ENCODE measurements at places on chromosomes 2 and 18.

DNA sequence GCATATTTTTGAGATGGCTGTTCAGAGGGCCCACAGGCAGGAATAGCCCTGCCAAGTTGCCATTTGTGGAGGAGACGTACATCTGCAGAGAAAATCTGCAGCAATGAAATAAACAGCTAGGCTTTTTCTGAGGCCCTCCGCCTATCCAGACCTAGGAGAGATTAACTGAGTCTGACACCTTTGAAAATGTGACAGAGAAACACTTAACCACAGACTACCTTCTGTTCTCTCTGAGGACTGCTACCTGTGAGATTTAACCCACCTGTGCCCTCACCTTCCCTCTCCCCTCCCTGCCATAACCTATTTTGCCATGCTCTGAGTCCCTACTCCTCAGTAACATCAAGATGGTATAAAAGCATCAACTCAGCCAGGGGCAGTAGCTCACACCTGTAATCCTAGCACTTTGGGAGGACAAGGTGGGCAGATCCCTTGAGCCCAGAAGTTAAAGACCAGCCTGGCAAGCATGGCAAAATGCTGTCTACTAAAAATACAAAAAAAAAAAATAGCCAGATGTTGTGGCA is 160.3 kb downstream of the TGIF1 start:
- H3K4me3 ChIP-seq = no peak overlapping the region

- no peaks in the 10 kb centered on the region for H3K27me3 ChIP-seq
- no peaks in the 10 kb centered on the region for H3K4me1 ChIP-seq
- H3K27ac ChIP-seq = no peak overlapping the region
- DNase-seq = peak; percentile 0
- H3K4me3 ChIP-seq = no peak overlapping the region
Observed at GRCh38 chr2:38581193-38582147, 21.3 kb downstream of the HNRNPLL start.

GRCh38 chr2:102841107-102841840 is 79.4 kb downstream of the TMEM182 start:
- H3K27ac ChIP-seq = no peak overlapping the region
- no peak for DNase-seq
- no peak overlapping the region for H3K4me3 ChIP-seq
- H3K4me1 ChIP-seq = no peaks in the 10 kb centered on the region
- no peaks in the 10 kb centered on the region for H3K27me3 ChIP-seq

DNA sequence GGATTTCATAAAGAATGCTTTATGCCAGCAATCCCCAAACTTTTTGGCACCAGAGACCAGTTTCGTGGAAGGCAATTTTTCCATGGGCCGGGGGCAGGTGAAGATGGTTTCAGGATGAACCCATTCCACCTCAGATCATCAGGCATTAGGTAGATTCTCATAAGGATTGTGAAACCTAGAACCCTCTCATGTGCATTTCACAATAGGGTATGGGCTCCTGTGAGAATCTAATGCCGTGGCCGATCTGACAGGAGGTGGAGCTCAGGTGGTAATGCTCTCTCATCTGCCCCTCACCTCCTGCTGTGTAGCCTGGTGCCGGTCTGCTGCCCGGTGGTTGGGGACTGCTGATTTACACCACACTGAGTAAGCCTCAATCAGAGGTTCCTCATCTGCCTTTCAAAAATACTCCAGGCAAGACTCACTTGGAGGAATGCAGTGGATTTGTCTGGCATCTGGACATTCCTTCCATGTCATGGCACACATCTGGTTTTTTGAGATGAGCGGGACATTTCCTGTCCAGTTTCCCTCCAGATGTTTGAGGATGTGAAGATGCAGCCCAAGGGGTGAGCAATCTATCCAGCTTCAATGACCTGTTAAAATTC is 185.8 kb downstream of the VAPA start:
- H3K4me1 ChIP-seq = peaks cover 13% of the 10 kb centered on the region
- H3K27me3 ChIP-seq = no peaks in the 10 kb centered on the region
- no peak for DNase-seq
- no peaks in the 10 kb centered on the region for H3K36me3 ChIP-seq
- no peak overlapping the region for H3K27ac ChIP-seq
- H3K4me3 ChIP-seq = no peak overlapping the region

DNA sequence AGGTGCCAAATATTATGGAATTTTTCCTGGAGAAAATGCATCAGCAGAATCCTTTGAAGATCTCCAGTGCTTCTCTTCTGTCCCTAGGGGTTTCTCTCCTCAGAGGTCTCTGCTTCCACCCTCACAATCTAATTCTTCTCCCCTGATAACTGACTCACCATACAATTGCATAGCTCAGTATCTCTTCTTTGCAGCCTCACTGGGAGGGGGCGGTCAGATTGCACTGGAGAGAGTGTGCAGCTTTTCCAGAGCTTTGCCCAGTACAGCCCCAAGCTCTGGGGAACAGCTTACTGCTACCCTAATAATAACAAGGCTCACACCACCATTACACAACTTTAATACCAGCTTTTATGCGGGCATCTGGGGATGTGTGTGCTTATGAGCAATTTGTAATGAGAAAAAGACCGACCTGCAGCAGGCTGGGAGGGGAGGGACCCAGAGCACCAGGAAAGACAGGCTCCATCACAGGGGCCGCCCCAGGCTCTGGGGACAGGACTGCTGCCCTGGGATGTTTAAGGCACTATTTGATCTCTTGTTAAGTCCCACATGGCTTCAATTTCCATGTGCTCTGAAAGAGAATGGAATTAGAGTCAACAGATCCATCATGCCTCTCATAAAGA is 276.6 kb upstream of the SIX2 start:
- H3K36me3 ChIP-seq = no peaks in the 10 kb centered on the region
- no peak overlapping the region for H3K27ac ChIP-seq
- no peaks in the 10 kb centered on the region for H3K4me1 ChIP-seq
- no peaks in the 10 kb centered on the region for H3K27me3 ChIP-seq
- no peak for DNase-seq

DNA sequence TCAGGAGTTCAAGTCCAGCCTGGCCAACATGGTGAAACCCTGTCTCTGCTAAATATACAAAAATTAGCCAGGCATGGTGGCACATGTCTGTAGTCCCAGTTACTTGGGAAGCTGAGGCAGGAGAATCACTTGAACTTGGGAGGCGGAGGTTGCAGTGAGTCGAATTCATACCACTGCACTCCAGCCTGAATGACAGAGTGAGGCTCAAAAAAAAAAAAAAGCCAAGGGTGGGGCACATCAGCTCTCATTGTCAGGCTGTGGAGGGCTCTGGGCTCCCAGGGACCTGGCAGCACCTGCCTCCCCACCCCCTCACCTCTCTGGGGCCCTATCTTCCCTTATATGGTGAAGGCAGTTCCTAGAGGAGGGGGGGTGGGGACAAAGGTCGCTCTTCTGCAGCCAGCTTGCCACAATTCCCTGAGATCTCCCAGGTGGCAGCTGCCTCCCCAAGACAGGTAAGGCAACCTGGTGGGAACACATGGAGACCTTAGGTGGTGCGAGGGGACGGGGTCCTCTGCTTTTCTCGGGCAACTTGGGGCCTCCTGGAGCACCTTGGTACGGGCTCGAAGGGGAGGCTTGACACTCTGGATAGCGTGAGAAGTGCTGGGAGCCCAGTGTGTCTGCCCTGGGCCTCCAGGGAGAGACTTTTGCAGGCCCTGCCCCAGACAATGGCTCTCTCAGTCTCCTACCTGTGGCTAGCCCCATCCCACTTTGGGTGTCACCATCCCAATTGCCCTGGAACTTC is at the start of gene VIL1:
Gene VIL1, plus strand, starts transcription at position 407 of the 742 bp plus-strand sequence. CDS start 4,656 bp downstream, outside the sequence.
- DNase-seq = no peak
- no peak within 1 kb of the TSS for H3K4me3 ChIP-seq

GRCh38 chr18:34223893-34224422 is 755 bp downstream of the NOL4 start:
- H3K27ac ChIP-seq = no peak overlapping the region
- H3K27me3 ChIP-seq = peaks cover 28% of the 10 kb centered on the region
- H3K4me1 ChIP-seq = peaks cover 36% of the 10 kb centered on the region
- H3K4me3 ChIP-seq = peak overlapping the region; percentile 38
- H3K36me3 ChIP-seq = no peaks in the 10 kb centered on the region

- DNase-seq = no peak
- no peak overlapping the region for H3K4me3 ChIP-seq
- no peak overlapping the region for H3K27ac ChIP-seq
Observed at GRCh38 chr18:54939361-54939917, 19.8 kb downstream of the CCDC68 start.

GRCh38 chr2:153071090-153071489 is 352.7 kb downstream of the ARL6IP6 start:
- H3K4me1 ChIP-seq = no peaks in the 10 kb centered on the region
- DNase-seq = no peak
- no peak overlapping the region for H3K27ac ChIP-seq
- no peak overlapping the region for H3K4me3 ChIP-seq

GRCh38 chr2:238099714-238100048 is 459 bp upstream of the ESPNL start:
- no peaks in the 10 kb centered on the region for H3K4me1 ChIP-seq
- DNase-seq = no peak
- H3K27ac ChIP-seq = peak overlapping the region; percentile 9
- no peak overlapping the region for H3K4me3 ChIP-seq
- no peaks in the 10 kb centered on the region for H3K36me3 ChIP-seq
- H3K27me3 ChIP-seq = no peaks in the 10 kb centered on the region

DNA sequence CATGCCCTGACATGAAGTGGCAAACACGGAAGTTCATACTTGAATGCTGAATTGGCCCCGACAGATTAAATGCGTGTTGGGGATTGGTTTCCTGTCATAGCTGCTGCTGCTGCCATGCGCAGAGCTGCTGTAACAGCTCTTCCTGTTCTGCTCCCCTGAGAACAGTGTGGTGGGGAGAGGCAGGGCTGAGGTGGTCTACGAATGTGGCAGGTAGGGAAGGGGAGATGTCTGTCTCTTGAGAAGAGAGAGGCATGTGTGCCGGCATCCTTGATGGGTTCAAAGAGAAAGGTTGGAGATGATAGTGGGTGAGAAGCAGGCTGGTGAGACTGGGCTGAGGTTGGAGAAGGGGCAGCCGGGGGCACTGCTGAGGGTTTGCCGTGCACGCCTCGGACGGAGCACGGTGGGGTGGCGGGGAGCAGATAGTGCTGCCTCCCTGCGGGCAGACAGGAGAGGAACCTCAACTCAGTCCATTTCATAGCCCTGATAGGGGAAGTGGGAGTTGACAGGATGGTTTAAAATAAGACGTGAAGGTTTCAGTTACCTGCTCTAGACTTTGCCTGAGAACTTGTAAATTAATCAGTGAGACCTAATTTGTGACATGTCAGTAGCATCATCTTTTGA is 46.1 kb downstream of the TMEM185B start:
- no peaks in the 10 kb centered on the region for H3K36me3 ChIP-seq
- peaks cover 16% of the 10 kb centered on the region for H3K4me1 ChIP-seq
- H3K27ac ChIP-seq = peak overlapping the region; percentile 85
- no peaks in the 10 kb centered on the region for H3K27me3 ChIP-seq
- H3K4me3 ChIP-seq = peak overlapping the region; percentile 41

- H3K36me3 ChIP-seq = peaks cover 30% of the 10 kb centered on the region
- H3K4me1 ChIP-seq = peaks cover 11% of the 10 kb centered on the region
- DNase-seq = no peak
- no peaks in the 10 kb centered on the region for H3K27me3 ChIP-seq
- H3K4me3 ChIP-seq = no peak overlapping the region
Observed at GRCh38 chr2:217880287-217880889, 122.4 kb downstream of the TNS1 start.

GRCh38 chr2:126886211-126886915 is 12.3 kb upstream of the TEX51 start:
- no peaks in the 10 kb centered on the region for H3K27me3 ChIP-seq
- no peak overlapping the region for H3K4me3 ChIP-seq
- DNase-seq = no peak
- H3K27ac ChIP-seq = no peak overlapping the region
- H3K36me3 ChIP-seq = no peaks in the 10 kb centered on the region
- peaks cover 15% of the 10 kb centered on the region for H3K4me1 ChIP-seq

- no peaks in the 10 kb centered on the region for H3K27me3 ChIP-seq
- H3K27ac ChIP-seq = no peak overlapping the region
- no peaks in the 10 kb centered on the region for H3K36me3 ChIP-seq
Observed at GRCh38 chr2:197145471-197146056, 165.0 kb downstream of the ANKRD44 start.

DNA sequence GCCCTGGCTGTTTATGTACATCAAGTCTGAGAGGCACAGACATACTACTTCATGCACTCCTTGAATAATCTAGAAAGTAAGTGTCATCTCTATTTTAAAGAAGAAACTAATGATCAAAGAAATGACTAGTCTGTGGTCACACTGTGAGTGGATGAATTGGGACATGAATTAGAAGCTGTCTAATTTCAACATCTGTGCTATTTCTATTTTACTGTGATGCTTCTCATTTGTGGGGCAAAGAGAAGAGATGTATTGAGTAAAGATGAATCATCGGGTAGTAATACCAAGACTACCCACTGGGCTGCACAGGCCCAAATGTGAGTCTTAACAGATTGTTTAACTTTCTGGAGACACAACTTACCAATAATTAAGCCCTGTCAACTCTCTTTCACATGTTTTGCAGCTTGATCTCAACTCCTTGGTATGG is 42.4 kb upstream of the MTIF2 start:
- no peak for DNase-seq
- H3K27ac ChIP-seq = no peak overlapping the region
- H3K4me3 ChIP-seq = no peak overlapping the region
- H3K4me1 ChIP-seq = no peaks in the 10 kb centered on the region
- no peaks in the 10 kb centered on the region for H3K36me3 ChIP-seq
- no peaks in the 10 kb centered on the region for H3K27me3 ChIP-seq

- H3K27ac ChIP-seq = no peak overlapping the region
- no peaks in the 10 kb centered on the region for H3K27me3 ChIP-seq
- H3K4me1 ChIP-seq = peaks cover 37% of the 10 kb centered on the region
- H3K4me3 ChIP-seq = no peak overlapping the region
- H3K36me3 ChIP-seq = no peaks in the 10 kb centered on the region
Observed at GRCh38 chr2:171163261-171163660, 2.6 kb upstream of the TLK1 start.

DNA sequence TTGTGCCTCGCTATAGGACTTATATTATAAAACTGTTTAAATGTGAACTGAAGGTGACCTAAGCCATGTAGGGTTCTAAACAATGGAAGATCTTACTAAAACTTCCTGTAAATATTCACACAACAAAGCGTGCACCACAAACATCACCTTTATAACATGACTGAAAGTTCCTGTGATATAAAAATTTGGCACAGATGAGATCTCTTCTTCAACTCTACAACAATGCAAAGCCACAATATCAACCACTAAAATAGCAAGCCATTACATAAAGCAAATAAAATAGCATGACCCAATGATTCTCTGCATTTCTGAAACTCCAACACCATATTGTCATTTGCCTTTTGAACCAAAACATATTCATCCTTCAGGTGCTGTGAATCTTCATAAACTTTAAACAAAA is 3.5 kb downstream of the YES1 start:
- H3K27me3 ChIP-seq = no peaks in the 10 kb centered on the region
- no peak for DNase-seq
- no peak overlapping the region for H3K27ac ChIP-seq

DNA sequence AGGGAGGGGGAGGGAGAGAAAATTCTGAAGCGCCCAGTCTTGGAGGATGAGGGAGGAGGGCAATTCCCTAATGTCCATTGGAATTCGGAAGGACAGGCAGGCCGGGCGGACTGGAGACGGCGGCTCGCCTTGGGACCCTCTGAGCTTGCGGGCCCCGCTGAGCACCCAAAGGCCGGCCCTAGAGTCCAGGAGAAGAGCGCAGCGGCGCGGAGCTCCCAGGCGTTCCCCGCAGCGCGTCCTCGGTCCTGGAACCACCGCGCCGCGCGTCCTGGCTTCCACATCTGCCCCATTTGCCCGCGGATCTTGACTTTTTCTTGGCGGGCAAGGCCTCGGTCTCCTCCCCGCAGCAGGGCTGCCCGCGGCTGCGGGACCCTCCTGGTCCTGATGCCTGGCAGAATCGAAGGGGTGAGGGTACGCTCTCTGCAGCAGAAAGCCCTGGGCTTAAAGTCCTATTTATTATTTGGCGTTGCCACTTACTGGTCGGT is 675 bp upstream of the MLPH start:
- peaks cover 20% of the 10 kb centered on the region for H3K4me1 ChIP-seq
- peak overlapping the region; percentile 51 for H3K4me3 ChIP-seq
- H3K36me3 ChIP-seq = no peaks in the 10 kb centered on the region
- peak overlapping the region; percentile 83 for H3K27ac ChIP-seq
- DNase-seq = no peak
- H3K27me3 ChIP-seq = peaks cover 38% of the 10 kb centered on the region

Measured in esophagus squamous epithelium (tissue), 5 donors.